ENCODE measurements at places on chromosomes 11 and 22. TPM values are rescaled to one million over a fixed set of nuclear protein-coding genes. Genes with fewer than 3 reads are reported as not detected.

DNA sequence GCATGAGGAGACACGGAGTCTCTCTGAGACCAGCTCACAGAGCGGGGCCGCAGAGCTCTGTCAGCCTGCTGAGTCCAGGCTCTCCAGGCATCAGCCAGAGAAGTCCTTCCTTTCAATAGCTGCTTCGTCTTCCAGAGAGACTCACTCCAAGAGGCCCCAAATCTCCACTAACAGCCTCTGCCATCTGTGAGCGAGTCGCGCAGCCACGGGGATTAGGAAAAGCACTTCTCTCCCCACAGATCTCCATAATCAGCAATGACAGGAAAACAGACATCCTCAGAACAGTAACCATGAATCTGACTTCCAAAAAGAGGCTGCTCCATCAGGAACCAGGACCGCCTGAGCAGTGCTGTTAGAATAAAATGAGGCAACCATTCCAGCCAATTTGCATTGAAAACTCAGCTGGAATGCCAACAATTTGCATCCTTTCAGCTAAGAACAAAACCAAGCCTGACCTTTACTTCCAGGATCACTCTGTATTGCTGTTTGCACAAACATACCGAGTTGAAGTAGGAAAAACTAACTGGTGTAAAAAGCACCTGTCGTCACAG is 65.4 kb downstream of the SMCO4 start:
- no peak overlapping the region for H3K4me3 ChIP-seq
- H3K36me3 ChIP-seq: no peaks in the 10 kb centered on the region
- H3K27ac ChIP-seq: no peak overlapping the region
- H3K27me3 ChIP-seq: no peaks in the 10 kb centered on the region
- no peaks in the 10 kb centered on the region for H3K4me1 ChIP-seq
- DNase-seq: no peak

- no peaks in the 10 kb centered on the region for H3K36me3 ChIP-seq
- no peaks in the 10 kb centered on the region for H3K27me3 ChIP-seq
- DNase-seq: no peak
Measured at GRCh38 chr11:115498354-115498753, 5.9 kb downstream of the CADM1 start.

DNA sequence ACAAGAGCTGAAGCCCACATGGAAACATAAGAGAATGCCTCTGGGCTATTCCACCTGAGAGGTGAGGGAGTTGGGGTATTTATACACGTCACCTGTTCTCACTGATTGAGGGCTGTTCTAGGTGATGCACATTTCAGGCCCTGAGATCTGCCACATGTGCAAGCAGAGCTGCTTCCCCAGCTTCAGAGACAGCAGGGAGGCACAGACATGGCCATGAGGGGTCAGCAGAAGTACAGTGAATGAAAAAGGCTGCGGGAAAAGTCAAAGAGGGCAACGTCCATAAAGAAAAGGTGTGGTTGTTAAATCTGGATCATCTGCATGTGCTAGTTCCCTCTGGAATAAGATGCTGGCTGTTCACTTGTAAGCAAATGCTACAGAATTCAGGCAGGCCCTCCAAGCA is 75.4 kb downstream of the GAB4 start:
- H3K4me1 ChIP-seq: no peaks in the 10 kb centered on the region
- DNase-seq: no peak
- H3K4me3 ChIP-seq: no peak overlapping the region
- H3K36me3 ChIP-seq: no peaks in the 10 kb centered on the region
- no peaks in the 10 kb centered on the region for H3K27me3 ChIP-seq

Gene GSTT2
- total RNA-seq: 0.48 TPM

DNA sequence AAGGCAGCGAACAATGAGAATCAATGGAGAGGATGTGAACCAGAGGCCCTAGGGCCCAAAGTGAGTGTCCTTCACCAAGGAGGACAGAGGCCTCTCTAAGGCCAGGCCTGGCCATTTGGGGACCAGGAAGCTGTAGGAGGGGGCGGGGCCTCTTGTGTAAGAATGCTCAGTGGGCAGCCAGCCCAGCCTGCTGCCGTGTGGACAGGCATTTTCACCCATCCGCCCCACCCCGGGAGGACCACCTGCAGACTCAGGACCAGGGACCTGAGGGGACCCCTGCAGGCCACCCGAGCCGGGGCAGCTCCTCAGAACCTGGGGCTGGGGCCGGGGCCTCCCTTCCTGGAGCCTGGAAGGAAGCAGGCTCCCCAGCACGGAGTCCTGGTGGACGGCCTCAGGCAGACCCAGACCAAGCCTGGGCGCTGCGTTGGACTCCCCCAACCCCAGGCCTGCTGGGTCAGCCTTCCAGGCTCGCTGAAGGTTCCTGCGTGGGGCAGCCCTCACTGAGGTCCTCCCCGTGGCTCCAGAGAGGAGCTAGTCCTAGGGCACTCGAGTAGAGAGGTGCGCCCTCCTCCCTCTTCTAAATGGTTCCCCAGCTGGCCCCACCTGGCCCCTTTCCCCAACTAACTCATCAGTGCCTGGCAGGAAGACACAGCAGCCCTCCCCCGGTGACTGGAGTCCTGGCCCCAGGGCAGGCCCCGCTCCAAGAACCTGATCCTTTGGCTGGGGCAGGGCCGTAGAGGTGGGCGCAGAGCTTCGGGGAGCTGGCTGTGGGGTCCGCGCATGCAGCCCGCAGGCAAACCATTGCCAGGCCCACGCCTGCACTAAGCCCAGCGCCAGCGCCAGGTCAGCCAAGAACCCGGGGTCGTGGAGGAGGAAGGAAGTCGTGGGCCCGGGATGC is 1.5 kb upstream of the TRABD start:
- H3K36me3 ChIP-seq: no peaks in the 10 kb centered on the region
- DNase-seq: peak; percentile 84
- peaks cover 5% of the 10 kb centered on the region for H3K4me1 ChIP-seq
- H3K27me3 ChIP-seq: no peaks in the 10 kb centered on the region

GRCh38 chr11:11978792-11979487 is 29.5 kb downstream of the DKK3 start:
- peak overlapping the region; percentile 93 for H3K27ac ChIP-seq
- peak; percentile 90 for DNase-seq

DNA sequence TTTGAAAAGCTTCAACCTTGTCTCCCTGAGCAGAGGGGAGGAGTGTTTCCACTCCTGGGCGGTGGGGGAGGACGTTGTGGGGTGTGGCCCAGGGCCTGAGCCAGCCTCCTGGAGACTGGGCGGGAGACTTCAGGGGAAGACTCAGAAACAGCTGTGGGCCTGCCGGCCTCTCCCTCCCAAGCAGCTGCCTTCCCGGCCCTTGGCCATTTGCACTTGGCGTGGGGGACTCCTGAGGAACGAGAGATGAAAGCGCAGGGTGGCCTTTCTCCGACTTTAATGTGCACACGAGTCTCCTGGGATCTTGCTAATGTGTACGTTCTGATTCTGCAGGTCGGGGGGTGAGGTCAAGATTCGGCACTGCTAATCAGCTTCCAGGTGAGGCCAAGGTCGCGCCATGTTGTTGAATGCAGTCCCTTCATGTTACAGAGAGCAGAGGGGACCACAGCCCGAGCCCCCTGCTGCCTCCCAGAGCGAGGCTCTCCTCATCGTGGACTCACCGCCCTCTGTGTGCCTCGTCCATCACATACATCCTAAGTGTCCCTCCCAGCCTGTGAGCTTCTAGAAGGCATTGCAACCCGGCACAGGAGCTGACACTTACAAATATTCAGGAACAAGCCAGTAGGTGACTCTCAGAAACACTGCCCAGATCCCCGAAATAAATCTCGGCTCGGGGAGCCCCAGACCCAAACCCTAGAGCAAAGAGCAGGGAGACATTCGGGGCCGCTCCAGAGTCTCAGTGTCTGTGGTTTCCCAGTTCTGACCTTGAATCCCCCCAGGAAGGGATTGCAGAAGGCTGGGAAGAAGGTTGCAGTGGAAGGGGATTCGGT is 7.7 kb downstream of the LIF start:
- no peak overlapping the region for H3K27ac ChIP-seq
- H3K36me3 ChIP-seq: no peaks in the 10 kb centered on the region
- no peak for DNase-seq
- no peaks in the 10 kb centered on the region for H3K27me3 ChIP-seq
- H3K4me1 ChIP-seq: no peaks in the 10 kb centered on the region

Gene TEAD1
- total RNA-seq: 73.8 TPM

GRCh38 chr22:42500161-42500835 is 19.3 kb downstream of the RRP7A start:
- peak overlapping the region; percentile 18 for H3K4me3 ChIP-seq
- no peaks in the 10 kb centered on the region for H3K36me3 ChIP-seq
- H3K4me1 ChIP-seq: no peaks in the 10 kb centered on the region
- no peaks in the 10 kb centered on the region for H3K27me3 ChIP-seq

Gene DNAJB7
- total RNA-seq: not detected

DNA sequence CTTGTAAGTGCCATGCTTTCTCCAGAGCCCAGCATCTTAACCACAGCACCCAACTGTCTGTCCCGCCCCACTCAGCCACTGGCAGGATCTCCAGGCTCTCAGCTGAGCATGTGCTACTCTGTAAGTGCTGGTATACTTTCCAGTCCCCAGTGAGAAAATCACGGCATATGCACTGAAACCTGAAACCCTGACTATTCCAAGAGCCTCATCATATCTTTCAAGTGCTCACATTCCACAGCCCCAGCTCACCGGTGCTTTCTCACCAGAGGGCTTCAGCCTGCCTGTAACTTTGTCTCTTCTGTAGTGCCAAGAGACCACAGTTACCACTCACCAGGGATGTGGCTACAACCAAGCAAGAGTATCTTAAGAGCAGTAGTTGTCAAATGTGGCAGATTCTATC is 24.4 kb upstream of the PAMR1 start:
- no peaks in the 10 kb centered on the region for H3K36me3 ChIP-seq
- no peak for DNase-seq
- no peak overlapping the region for H3K27ac ChIP-seq

Gene YAP1
- 135 TPM for total RNA-seq
